Activated T-cell treated with anti-CD3 and anti-CD28 coated beads, Interleukin-2, amount 50 U/mL, for 72 hours (primary cell): ENCODE measurements at places on chromosomes 5 and 9. TPM values are rescaled to one million over a fixed set of nuclear protein-coding genes. Genes with fewer than 3 reads are reported as not detected.

DNA sequence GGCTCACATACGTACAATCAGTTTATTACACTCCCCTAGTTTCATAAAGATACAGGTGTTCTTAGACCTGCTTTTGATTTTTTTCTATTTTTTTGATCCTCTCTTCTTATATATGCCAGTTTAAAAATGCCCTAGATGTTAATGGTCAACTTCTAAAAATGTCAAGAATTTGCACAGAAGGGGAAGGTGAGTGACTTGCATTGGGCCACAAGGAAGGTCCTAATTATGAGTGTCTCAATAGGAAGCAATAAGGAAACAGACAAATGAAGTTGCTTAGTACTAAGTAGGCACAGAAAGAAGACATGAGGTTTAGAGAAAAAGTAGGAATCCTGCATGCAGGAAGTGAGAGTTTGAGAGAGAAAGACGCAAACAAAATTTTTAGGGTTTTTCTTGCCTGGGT lies 3.2 kb upstream of the CCDC171 start:
- no peaks in the 10 kb centered on the region for H3K27me3 ChIP-seq
- H3K27ac ChIP-seq = no peak overlapping the region
- no peaks in the 10 kb centered on the region for H3K36me3 ChIP-seq
- H3K4me3 ChIP-seq = no peak overlapping the region
- H3K4me1 ChIP-seq = peaks cover 21% of the 10 kb centered on the region

GRCh38 chr9:113247640-113248039 lies 26.3 kb downstream of the SLC31A1 start:
- H3K27ac ChIP-seq = no peak overlapping the region
- H3K4me3 ChIP-seq = no peak overlapping the region
- H3K27me3 ChIP-seq = no peaks in the 10 kb centered on the region
- H3K36me3 ChIP-seq = no peaks in the 10 kb centered on the region
- DNase-seq = no peak

CCL21 gene
- not detected for total RNA-seq

EQTN gene
- not detected for total RNA-seq

NRG2 gene
- total RNA-seq = 0.23 TPM

DNA sequence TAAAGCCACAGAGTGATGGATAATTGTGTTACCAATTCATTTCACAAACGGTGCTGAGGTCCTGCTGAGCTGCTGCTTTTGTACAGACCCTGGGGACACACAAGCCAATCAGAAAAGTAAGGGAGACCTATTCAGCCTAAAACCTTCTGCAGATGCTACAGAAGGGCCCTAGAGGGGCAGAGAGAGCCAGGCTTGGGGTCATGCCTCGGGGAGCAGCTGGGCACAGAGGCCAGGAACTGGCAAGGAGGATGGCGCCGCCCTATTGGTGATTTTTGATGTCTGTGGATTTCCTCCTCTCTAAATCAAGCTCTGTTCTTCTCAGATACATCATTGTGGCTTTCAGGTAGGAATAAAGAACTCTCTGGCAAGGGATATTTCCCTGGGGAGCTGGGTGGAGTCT lies 181.9 kb downstream of the ZNF462 start:
- no peaks in the 10 kb centered on the region for H3K4me1 ChIP-seq
- H3K36me3 ChIP-seq = no peaks in the 10 kb centered on the region
- no peak overlapping the region for H3K4me3 ChIP-seq
- peak; percentile 5 for DNase-seq
- no peak overlapping the region for H3K27ac ChIP-seq
- H3K27me3 ChIP-seq = peaks cover 24% of the 10 kb centered on the region

CTNNA1 gene
- total RNA-seq = 73.0 TPM

DNA sequence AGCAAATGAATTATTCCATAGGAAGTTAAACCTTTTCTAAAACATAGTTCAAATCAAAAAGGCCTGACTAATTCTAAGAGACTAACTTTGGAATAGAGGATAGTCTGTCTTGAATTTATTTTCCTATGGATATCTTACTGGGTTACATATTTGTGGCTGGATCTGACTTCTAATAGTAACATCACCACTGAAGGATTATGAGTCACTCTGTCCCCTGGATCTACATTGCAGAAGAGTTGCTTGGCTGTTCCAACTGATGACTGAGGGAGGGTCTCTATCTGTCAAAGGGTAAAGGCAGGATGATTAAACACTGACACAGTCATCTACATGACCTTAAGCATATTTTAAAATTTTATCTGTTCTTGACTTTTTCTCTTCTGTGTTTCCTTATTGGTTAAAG lies 119.6 kb upstream of the FST start:
- H3K27me3 ChIP-seq = peaks cover 6% of the 10 kb centered on the region
- no peak overlapping the region for H3K27ac ChIP-seq
- no peak overlapping the region for H3K4me3 ChIP-seq
- no peaks in the 10 kb centered on the region for H3K36me3 ChIP-seq

- H3K27me3 ChIP-seq = no peaks in the 10 kb centered on the region
- DNase-seq = no peak
- H3K4me3 ChIP-seq = no peak overlapping the region
- no peaks in the 10 kb centered on the region for H3K36me3 ChIP-seq
Measured at GRCh38 chr9:128389395-128390149, 18.4 kb downstream of the URM1 start.

DNA sequence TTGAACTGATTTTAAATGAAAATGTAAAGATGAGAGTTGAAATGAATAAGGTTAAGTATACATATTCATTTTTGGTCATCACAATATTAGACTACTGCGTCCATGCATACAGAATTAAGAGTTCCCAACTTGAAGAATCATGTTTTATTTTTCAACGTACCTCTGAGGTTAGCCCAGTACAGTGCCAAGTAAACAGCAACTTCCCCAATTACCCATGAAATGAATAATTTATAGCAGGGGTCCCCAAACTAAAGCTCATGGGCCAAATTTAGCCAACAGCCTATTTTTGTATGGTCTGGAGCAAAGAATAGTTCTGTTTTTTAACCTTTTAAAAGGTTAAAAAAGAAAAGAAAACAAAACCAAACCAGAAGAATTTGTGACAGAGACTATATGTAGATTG lies 167.9 kb downstream of the CDC42SE2 start:
- no peak overlapping the region for H3K4me3 ChIP-seq
- H3K27ac ChIP-seq = peak overlapping the region; percentile 24
- no peak for DNase-seq
- H3K36me3 ChIP-seq = peaks cover 31% of the 10 kb centered on the region
- H3K4me1 ChIP-seq = no peaks in the 10 kb centered on the region
- no peaks in the 10 kb centered on the region for H3K27me3 ChIP-seq

DNA sequence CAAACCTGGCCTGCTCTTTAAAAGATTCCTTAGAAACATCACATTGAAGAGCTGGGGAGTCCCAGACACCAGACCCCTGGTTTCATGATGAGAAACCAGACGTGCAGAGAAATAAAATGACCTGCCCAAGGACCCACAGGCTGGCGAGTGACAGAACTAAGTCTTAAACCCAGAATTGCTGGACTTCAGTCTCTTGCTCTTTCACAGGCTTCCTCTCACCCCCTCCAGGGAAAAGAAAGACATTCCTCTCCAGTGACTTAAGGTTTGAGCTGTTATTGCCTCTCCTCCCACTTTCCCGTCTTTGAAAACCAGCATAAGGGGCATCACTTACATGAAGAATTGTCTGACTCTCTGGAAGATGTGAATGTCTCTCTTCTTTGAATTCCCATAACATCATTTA lies 535.2 kb downstream of the IRX1 start:
- H3K4me3 ChIP-seq = no peak overlapping the region
- no peaks in the 10 kb centered on the region for H3K27me3 ChIP-seq
- H3K4me1 ChIP-seq = no peaks in the 10 kb centered on the region
- H3K36me3 ChIP-seq = no peaks in the 10 kb centered on the region
- no peak for DNase-seq

DNA sequence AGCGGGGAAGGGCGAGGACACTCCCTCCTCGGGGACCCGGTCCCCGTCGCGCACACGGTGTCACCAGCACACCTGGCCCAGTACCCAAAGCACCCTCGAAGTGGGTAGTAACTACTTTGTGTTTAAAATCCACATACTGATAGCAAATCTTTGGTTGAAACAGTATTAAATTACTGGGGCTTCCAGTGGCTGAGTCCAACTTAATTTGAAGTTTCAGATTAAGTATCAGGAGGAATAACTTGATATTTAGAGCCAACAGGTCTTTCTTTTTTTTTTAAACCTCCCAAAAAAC lies 615 bp downstream of the ATG10 start:
- no peaks in the 10 kb centered on the region for H3K36me3 ChIP-seq
- H3K27ac ChIP-seq = peak overlapping the region; percentile 70
- H3K27me3 ChIP-seq = no peaks in the 10 kb centered on the region
- H3K4me1 ChIP-seq = peaks cover 26% of the 10 kb centered on the region

DNA sequence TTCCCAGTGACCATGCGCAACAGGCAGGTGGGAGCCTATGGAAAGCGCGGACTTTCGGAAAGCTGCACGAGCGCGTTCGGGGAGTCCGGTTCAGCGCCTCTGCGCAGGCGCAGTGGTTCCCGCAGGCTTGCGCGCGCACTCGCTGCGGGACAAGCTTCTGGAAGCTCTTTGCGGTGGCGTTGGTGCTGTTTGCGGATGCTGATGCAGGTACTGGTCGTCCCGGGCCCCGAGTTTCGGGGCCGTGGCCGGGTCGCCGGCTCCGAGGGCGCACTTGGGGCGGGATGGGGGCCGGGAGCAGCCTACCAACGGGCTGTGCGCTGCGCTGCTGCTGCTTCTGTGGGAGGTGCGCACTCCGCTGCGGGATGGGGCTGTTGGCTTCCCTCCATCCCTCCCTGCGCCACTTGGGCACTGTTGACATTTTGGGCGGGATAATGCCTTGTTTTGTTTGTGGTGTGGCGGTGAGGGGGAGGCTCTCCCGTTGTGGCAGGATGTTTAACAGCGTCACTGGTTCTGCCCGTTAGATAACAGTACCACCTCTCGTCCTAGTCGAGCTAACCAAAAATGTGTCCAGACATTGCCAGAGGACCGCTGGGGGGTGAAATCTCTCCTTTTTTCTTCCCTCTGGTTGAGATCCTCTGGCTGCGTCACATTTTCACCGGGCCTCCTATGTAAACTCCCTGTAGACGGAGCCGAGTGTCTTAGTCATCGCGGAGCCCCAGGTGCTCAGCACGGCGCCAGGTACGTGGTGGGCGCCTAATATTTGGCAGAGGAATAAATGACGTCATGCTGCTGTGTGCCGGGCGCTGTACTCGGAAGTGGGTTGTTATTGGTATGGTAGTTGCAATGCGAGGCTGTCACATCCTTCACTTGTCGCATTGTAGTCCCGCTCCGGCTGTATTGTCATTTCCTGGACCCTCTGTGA lies at the start of gene ZNF483:
TSS of gene ZNF483 (plus strand) at position 124 of the 922 bp plus-strand sequence. CDS start 2,217 bp downstream, outside the sequence.
- H3K4me1 ChIP-seq = peaks cover 25% of the 10 kb centered on the region
- H3K27me3 ChIP-seq = peaks cover 9% of the 10 kb centered on the region
- peak within 1 kb of the TSS; percentile 89 for H3K4me3 ChIP-seq
- peak; percentile 73 for DNase-seq
- peaks cover 3% of the 10 kb centered on the region for H3K36me3 ChIP-seq

DNA sequence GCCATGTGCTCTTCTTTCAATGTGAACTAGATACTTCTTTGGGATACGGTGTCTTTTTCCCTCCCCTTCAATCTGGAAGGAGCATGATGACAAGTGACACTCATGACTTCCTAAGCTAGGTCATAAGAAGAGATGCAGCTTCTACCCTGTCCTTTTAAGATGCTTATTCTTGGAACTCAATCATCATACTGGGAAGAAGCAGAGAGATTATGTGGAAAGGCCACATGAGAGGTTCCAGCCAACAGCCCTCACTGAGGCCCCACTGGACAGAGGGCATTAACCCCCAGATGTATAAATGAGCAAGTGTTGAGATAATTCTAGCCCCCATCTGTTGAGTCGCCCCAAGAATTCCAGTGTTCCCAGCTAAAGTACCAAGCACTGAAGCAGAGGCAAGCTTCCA lies 29.3 kb upstream of the HTR4 start:
- DNase-seq = no peak
- H3K27me3 ChIP-seq = peaks cover 6% of the 10 kb centered on the region
- no peak overlapping the region for H3K4me3 ChIP-seq
- no peaks in the 10 kb centered on the region for H3K4me1 ChIP-seq
- H3K27ac ChIP-seq = no peak overlapping the region

NRARP gene
- 1.6 TPM for total RNA-seq

- no peaks in the 10 kb centered on the region for H3K36me3 ChIP-seq
- no peaks in the 10 kb centered on the region for H3K27me3 ChIP-seq
- no peaks in the 10 kb centered on the region for H3K4me1 ChIP-seq
- H3K27ac ChIP-seq = no peak overlapping the region
Measured at GRCh38 chr5:19235101-19235584, 752.9 kb downstream of the CDH18 start.

FAM78A gene
- total RNA-seq = 42.3 TPM

PCDHGA10 gene
- total RNA-seq = 0.12 TPM

GRCh38 chr9:82062245-82062644 lies 73.7 kb downstream of the SPATA31D1 start:
- no peaks in the 10 kb centered on the region for H3K4me1 ChIP-seq
- DNase-seq = no peak
- H3K36me3 ChIP-seq = no peaks in the 10 kb centered on the region
- no peak overlapping the region for H3K4me3 ChIP-seq

GRCh38 chr5:44387921-44388320 lies 1.3 kb downstream of the FGF10 start:
- H3K36me3 ChIP-seq = peaks cover 6% of the 10 kb centered on the region
- peaks cover 47% of the 10 kb centered on the region for H3K27me3 ChIP-seq
- H3K27ac ChIP-seq = no peak overlapping the region
- H3K4me1 ChIP-seq = peaks cover 4% of the 10 kb centered on the region
- H3K4me3 ChIP-seq = no peak overlapping the region

SEMA6A gene
- 0.50 TPM for total RNA-seq

- H3K27me3 ChIP-seq = no peaks in the 10 kb centered on the region
- no peaks in the 10 kb centered on the region for H3K36me3 ChIP-seq
- no peak overlapping the region for H3K27ac ChIP-seq
- no peaks in the 10 kb centered on the region for H3K4me1 ChIP-seq
- DNase-seq = no peak
- no peak overlapping the region for H3K4me3 ChIP-seq
Measured at GRCh38 chr5:122997294-122997693, 39.2 kb downstream of the PPIC start.

- H3K4me3 ChIP-seq = no peak overlapping the region
- no peaks in the 10 kb centered on the region for H3K4me1 ChIP-seq
- peaks cover 7% of the 10 kb centered on the region for H3K36me3 ChIP-seq
- no peaks in the 10 kb centered on the region for H3K27me3 ChIP-seq
- no peak for DNase-seq
Measured at GRCh38 chr9:14652729-14653377, 40.4 kb downstream of the ZDHHC21 start.
